Stimulated activated CD8-positive, alpha-beta memory T cell treated with anti-CD3 and anti-CD28 coated beads, Interleukin-4, amount 100 ng/mL, for 1 hour (primary cell): ENCODE measurements at places on chromosomes 7 and 10.

DNA sequence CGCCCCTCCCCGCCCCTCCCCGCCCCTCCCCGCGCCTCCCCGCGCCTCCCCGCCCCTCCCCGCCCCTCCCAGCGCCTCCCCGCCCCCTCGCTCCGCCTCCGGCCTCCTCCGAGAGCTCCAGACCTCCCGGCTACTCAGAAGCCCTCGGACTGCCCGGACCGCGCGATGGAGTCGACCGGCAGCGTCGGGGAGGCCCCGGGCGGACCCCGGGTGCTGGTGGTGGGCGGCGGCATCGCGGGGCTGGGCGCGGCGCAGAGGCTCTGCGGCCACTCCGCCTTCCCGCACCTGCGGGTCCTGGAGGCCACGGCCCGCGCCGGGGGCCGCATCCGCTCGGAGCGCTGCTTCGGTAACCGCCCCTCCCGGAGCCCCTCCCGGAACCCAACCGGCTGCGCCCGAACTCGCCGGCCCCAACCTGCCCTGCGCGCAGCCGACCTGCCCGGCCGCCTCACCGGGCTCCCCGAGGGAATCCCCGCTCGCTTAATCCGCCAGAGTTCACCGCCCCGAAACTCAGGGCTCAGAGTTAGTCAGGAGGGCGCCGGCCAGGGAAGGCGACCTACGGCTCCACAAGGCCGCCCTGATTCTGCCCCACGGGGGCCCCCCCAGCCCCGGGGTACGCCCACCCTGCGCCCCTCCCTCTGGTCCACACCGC is at the start of gene PAOX:
Gene PAOX (plus strand): TSS at position 111 of the 649 bp plus-strand sequence. CDS start 55 bp downstream, at position 166.
- peak; percentile 31 for DNase-seq

GRCh38 chr7:66693331-66693730 is 47.2 kb upstream of the RABGEF1 start:
- DNase-seq = no peak

DNA sequence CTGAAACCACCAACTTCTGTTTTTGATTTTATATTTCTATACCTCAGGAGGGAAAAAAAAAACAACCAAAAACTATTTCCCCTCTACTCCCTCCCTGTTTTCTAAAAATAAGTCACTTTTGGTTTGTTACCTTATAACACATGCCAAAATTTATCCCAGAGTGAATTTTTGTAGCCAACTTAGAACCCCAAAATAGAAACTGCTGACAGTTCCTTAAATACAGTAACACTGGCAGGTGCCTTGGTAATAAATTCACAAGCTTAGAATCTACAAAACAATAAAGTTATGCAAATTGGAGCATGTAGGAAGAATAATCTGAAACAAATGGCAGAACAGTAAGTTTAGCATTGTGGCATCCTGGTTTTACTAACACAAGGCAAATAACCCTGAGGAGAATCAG is 165.0 kb upstream of the HDAC9 start:
- DNase-seq = no peak

GRCh38 chr10:113522460-113522859 is 30.4 kb upstream of the HABP2 start:
- no peak for DNase-seq

GRCh38 chr10:34854147-34854601 is 39.1 kb upstream of the PARD3 start:
- DNase-seq = no peak

DNA sequence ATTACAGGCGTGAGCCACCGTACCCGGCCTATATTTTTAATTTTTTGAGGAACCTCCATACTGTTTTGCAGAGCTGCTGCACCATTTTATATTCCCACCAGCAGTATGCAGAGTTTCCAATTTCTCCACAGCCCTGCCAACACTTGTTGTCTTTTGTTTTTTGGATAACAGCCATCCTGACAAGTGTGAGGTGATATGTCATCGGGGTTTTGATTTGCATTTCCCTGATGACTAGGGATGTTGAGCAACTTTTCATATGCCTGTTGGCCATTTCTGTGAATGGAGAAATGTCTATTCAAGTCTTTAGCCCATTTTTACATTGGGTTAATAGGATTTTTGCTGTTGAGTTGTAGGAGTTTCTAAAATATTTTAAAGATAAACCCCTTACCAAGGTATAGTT is 22.2 kb downstream of the ENTPD7 start:
- DNase-seq = no peak

GRCh38 chr7:120825152-120825551 is 32.8 kb downstream of the TSPAN12 start:
- no peak for DNase-seq

DNA sequence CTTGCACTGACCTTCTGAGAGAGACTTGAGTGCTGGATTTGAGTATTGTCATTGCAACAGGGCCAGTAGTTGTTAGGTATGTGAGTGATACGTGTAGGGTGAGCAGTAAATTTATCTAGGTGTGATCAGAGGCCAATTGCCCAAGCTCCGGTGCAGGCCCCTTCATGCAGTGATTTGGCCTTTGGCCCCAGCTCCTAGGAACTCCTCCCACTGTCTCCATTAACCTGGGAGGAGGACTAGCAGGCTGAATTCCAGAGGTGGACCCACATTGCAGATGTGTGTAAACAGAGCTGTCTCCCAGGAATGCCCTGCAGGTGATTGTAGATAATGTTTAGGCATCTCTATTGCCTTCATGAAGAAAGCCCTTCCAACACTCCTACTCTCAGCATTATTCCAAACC is 19.5 kb downstream of the TCF7L2 start:
- no peak for DNase-seq
